MV-4-11 (cell line): ENCODE measurements at places on chromosomes 2 and 18.

GRCh38 chr2:175003875-175004729 is 1.1 kb downstream of the CHN1 start:
- no peak for DNase-seq

GRCh38 chr2:135997380-135997779 is 12.0 kb upstream of the DARS1 start:
- peak; percentile 41 for DNase-seq

GRCh38 chr2:173874003-173874893 is 90.9 kb downstream of the SP3 start:
- no peak for DNase-seq

GRCh38 chr2:157233506-157233905 is 24.0 kb upstream of the GALNT5 start:
- no peak for DNase-seq

- peak; percentile 7 for DNase-seq
Measured at GRCh38 chr2:134460583-134460998, 206.7 kb downstream of the MGAT5 start.

- DNase-seq: no peak
Measured at GRCh38 chr2:71736091-71736861, 282.9 kb downstream of the DYSF start.

DNA sequence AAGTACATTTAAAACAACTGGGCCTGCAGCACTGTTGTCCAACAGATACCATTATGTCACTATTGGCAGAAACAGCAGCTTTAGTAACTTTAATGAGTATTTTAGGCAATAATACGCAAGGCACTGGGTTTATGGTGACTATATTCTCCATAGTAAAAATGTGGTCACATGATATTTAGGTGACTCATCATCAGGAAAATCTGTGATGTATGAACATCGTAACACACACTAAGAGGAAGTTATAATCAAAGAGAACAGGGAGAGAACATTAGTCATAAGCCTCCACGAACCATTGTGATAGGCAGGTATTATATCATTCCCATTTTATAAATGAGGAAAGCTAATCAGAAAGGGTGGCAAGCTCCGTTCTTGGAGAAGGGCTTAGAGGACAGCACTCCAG is 36.9 kb downstream of the RAPH1 start:
- peak; percentile 79 for DNase-seq

GRCh38 chr2:28628987-28629386 is 122.6 kb upstream of the PPP1CB start:
- DNase-seq: no peak

- peak; percentile 94 for DNase-seq
Measured at GRCh38 chr2:143140864-143141661, 11.8 kb downstream of the ARHGAP15 start.

- no peak for DNase-seq
Measured at GRCh38 chr2:238803996-238804870, 43.7 kb upstream of the TWIST2 start.

- no peak for DNase-seq
Measured at GRCh38 chr2:106530866-106531265, 43.7 kb downstream of the CD8B2 start.

- no peak for DNase-seq
Measured at GRCh38 chr2:202771336-202771735, 100.2 kb downstream of the ICA1L start.

DNA sequence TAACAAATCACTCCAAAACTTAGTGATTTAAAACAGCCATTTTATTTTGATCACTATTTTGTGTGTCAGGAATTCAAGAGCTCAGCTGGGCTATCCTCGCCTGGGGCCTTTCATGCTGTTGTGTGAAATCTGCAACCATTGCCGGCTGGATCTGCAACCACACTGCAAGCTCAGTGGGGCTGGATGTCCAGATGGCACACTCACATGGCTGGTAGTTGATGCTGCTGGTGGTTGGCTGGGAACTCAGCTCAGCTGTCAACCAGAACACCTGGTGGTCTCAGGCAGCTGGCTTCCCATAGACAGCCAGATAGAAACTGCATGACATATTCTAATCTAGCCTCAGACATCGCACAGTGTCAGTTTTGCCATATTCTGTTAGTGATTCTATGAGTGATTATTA is 30.6 kb upstream of the AP1S3 start:
- DNase-seq: peak; percentile 55

- DNase-seq: no peak
Measured at GRCh38 chr18:13810950-13811485, 12.9 kb upstream of the MC5R start.

DNA sequence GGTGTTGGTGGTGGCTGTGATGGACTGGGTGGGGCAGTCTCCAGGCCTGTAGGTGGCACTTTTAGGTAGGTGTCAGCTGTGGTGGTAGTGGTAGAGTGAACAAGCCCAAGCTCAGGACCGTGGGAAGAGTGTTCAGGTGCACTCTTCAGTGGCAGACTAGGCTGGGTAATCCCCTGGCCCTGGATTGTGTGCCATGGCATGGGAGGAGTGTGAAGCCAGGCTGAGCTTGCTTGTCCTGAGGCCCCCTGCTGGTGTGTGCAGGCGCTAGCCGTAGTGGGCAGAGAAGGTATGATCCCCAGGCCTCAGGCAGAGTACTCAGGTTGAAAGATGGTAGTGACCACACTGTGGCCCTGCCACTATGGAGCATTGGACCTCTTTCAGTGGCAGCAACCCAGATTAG is 850.3 kb downstream of the DSC3 start:
- DNase-seq: no peak

DNA sequence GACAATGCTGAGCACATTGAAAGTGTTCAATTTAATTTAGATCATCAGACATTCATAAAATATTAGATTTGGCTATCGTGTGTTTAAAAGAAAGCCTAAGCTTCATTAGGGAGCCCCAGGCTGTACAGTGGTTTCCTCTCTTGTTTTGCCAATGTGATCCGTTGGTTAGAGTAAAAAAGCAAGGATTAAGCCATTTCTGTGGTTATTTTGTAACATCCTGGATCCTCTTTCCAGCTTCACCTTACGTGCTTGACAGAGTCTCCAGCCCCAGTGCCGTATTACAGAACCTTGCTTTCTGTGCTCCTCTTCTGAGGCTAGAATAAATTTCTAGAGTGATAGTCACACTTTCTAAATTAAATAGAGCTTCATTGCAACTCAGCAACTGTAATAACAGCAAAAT is 289.3 kb upstream of the LINC00305 start:
- DNase-seq: peak; percentile 84

- DNase-seq: no peak
Measured at GRCh38 chr2:212692466-212692865, 153.9 kb upstream of the ERBB4 start.

DNA sequence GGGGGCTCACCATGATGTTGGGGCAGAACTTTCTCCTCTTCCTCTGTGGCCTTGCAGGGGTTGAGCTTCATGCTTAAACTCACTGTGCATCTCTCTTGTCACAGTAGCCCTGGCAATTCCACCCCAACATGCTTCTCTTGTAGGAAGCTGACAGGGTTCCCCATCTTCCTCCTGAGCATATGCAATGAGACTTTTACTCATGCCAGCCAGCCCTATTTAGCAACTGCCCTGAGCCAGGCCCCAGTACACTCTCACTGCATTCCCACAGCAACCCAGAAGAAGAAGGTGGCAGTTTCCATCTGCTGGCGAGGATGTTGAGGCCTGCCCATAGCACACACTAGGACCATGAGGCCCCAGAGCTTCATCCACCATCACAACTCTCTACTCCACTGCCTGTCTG is 72.2 kb upstream of the TEX51 start:
- DNase-seq: no peak

DNA sequence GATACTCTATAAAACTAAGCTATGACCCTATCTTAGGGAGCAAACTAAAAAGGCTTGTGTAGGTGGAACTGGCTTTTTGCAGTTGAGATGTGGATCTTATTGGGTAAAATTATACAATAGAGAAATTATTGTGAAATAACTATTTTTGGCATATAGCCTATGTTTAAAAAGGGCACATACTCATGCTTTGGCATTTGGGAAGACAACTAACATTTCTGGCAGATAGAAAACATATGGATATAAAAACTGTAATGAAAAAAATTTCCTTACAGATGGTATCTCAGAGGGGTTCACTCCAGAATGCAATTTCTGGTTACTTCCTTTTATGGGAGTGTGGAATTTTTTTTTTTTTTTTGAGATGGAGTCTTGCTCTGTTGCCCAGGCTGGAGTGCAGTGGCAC is 120.1 kb upstream of the CCDC195 start:
- no peak for DNase-seq

DNA sequence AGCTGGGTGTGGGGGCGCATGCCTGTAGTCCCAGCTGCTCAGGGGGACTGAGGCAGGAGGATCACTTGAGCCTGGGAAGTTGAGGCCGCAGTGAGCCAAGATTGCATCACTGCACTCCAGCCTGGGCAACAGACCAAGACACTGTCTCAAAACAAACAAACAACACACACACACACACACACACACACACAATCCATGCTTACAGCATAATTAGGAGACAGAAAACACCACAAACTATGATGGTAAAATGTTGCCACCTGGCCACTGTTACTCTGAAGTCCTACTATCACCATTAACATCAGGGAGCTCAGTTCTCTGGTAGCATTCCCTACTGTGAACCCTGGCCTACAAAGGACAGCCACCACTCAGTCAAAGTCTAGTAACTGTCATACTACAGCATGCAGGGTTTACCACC is 18.3 kb downstream of the DNPEP start:
- no peak for DNase-seq

GRCh38 chr2:74314107-74314506 is 29.1 kb downstream of the SLC4A5 start:
- no peak for DNase-seq

DNA sequence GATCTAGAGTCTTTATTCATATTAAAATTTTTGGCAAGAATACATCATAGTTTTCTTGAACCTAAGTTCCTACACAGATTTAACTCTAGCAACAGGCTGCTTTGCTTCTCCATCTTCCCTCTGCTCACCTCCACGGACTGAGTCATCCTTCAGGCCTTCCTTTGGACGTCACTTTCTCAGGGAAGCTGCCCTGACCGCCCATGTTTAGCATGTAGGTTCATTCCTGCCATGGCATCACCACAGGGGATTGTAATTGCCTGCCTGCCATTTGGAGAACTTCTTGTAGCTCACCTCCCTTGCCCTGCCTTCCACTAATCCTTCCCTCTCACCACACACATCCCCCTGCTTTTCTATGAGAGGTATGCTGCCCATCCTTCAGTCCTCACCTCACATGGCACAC is 43.9 kb upstream of the B3GNT2 start:
- DNase-seq: no peak

- peak; percentile 37 for DNase-seq
Measured at GRCh38 chr2:156430236-156430979, 5.8 kb upstream of the GPD2 start.

- DNase-seq: no peak
Measured at GRCh38 chr2:55970500-55970899, 46.9 kb upstream of the EFEMP1 start.

- no peak for DNase-seq
Measured at GRCh38 chr2:39368846-39369245, 68.2 kb downstream of the MAP4K3 start.

GRCh38 chr18:10228326-10228725 is 226.1 kb upstream of the APCDD1 start:
- DNase-seq: no peak

GRCh38 chr2:773256-774160 is 96.3 kb upstream of the TMEM18 start:
- no peak for DNase-seq

DNA sequence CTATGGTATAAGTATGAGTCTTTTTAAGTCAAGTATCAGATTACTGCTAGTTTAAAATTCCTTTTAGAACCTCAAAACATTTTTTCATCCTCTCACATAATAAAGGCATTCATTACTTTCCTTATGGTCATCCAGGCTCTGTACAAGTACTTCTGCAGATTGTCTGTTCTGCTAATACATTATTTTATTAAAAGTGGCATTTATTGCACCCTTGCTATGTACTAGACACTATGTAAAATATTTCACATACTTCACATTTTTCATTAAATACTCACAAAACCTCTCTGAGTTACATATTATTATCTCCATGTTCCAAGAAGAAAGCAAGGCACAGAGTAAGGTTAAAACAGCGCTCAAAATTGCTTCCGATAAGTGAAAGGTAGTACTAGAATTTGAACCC is 84.1 kb downstream of the RAPH1 start:
- DNase-seq: no peak

DNA sequence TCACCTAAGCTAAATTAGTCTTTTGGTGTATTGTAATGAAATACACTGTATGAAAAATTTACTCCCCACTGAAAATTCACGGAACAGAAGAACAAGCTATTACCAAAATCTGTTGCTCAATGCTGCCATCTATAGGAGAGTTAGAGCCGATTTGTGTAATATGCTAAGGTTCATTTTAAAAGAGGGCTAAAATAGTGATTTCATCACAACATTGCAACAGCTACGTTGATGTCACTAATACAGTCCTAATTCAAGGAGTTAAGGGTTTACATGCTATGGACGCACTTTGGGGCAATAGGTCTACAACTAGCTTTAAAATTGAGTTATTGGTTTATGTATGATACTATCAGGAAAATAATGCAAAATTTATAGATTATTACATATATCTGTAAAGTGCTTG is 3.0 kb upstream of the IRS1 start:
- peak; percentile 71 for DNase-seq

GRCh38 chr18:24443870-24444269 is 16.6 kb upstream of the HRH4 start:
- peak; percentile 90 for DNase-seq

GRCh38 chr2:201261471-201261870 is 1.1 kb downstream of the CASP8 start:
- no peak for DNase-seq

- peak; percentile 76 for DNase-seq
Measured at GRCh38 chr2:120243211-120243610, 9.4 kb upstream of the RALB start.

GRCh38 chr2:164495491-164496223 is 125.6 kb downstream of the GRB14 start:
- DNase-seq: no peak

DNA sequence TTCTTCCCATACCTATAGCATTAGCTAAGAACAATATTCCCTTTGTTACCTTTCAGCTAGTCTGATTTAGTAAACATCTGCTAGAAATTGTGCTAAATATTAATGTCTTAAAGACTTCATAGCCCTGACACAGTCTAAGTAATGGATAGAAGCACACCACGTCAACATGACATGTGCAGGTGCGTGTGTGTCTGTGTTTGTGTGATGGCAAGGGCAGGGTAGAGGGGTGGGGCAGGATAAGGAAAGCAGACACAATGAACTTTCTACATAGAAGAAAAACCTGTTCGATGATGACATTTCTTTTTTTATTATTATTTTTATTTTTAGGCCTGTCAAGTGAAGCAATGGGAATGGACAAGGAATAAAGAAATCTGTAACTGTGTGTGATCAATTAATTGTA is 223.3 kb downstream of the NOL4 start:
- no peak for DNase-seq

DNA sequence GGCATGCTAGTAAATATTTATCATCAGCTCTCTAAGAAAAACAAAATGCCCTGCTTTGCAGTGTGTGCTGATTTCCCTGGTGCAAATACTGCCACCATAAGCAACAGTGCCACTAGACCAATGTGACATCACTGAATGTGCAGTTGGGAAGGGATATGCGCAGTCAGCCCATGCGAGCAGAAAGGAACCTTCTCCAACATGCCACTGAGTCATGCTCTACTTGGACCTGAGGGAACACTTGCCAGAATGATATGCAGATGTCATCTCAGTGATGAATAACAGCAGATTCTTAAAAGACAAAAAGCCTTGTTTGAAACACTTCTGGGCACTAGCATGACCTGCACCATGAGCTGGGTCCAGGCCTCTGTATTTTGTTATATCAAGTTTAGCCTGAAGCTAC is 55.3 kb upstream of the REL start:
- no peak for DNase-seq

GRCh38 chr2:97005353-97005752 is 19.0 kb upstream of the FAM178B start:
- no peak for DNase-seq
